ENCODE measurements at places on chromosomes 16 and 17.

GRCh38 chr17:80119271-80119791 lies 17.9 kb downstream of the GAA start:
- DNase-seq = no peak

DNA sequence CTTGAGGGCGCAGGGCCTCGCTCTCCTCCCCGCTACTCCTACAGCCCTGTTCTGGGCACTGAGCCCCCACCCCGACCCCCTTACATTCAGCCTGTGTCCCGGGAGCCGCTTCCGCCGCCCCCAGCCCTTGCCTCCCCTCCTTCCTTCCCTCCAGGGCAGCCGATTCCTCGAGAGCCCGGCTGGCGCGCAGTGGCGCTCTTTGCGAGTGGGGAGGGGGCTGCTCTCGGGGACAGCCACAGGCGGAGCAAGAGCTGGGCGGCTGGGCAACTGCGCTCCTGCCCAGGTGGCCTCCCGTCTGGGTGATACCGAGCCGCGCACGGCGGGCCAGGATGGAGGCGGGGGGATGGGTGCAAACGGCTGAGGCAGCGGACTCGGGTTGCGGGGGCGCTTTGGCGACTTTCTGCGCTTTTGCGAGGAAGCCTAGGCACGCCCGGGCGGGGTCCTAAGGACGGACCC lies 1.2 kb downstream of the MMP15 start:
- DNase-seq = no peak

DNA sequence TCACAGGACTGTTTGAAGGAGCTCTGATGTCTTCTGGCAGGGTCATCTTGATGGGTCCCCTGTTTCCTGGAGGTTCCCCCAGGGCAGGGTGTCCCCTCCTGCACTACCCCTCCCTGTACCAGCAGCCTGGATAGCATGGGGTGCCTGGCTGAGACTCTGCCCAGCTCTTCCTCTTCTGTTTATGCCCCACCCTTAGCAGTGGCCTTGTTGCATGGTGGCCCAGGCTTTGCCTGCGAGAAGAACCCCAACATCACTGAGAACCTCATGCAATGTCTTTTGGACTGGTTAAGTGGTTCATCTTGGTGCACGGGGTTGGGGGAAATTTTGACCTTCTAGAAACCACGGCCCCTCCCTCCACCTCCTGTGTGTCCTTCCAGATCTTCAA lies 121.8 kb downstream of the IRX3 start:
- no peak for DNase-seq

- DNase-seq = no peak
Observed at GRCh38 chr17:36535669-36536081, 888 bp downstream of the PIGW start.
